ENCODE measurements at places on chromosomes 1 and 21.

DNA sequence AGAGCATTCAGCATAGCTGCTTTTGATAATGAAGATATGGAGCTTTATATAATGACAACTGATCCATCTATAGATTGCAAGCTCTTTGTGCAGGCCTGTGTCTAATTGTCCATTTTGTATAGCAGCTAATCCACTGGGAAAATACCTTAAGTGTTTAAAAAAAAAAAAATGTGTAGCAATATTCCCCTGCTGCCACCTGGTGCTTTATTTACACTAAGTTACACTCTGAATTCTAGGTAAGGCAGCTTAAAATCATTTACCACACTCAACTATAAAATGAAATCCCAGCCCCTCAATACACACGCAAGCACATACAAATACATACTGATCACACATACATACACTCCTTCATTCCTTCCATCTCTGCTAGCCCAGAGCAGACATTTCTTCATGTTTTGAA lies 49.1 kb upstream of the BCL9 start:
- no peak for DNase-seq

GRCh38 chr1:99818063-99818699 lies 32.0 kb upstream of the AGL start:
- no peak for DNase-seq

GRCh38 chr1:231808990-231809389 lies 182.4 kb downstream of the DISC1 start:
- DNase-seq = peak; percentile 65

DNA sequence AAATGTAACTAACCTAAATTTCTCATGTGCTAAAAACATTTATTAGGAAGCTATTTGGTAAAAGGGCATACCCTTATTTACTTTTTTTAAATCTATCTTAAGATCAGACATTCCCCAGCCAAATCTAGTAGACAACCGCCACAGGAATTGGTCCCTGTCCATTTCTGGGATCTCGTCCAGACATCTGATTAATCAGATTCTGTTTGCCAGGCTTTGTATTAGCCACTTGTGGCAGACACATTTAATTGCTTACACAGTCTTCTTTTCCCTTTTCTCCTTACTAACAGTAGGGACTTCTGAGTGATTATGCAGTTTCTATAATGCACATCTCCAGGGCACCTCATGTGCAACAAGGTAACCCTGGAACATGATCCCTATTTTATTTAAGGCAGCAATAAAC lies 449.0 kb upstream of the RGS18 start:
- no peak for DNase-seq

GRCh38 chr1:107362468-107363140 lies 221.8 kb downstream of the NTNG1 start:
- no peak for DNase-seq

DNA sequence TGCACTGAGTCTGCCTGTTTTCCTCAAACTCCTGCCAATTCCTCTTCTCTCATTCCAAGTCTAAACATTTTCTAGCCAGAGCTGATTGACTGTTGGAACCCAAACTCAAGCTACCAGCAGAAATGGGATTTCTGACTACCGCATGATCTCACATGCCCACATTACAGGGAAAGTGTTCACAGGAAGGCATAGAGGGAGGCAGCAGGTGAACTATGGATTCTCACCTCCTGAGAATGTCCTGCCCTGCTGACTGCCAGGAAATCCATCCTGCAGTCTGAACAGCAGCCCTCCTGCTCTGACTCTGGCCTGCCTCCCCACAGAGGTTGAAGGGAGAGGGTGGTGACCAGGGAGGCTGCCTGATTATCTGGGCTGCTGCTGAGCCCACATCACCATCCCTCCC lies 22.5 kb downstream of the IQGAP3 start:
- DNase-seq = no peak

DNA sequence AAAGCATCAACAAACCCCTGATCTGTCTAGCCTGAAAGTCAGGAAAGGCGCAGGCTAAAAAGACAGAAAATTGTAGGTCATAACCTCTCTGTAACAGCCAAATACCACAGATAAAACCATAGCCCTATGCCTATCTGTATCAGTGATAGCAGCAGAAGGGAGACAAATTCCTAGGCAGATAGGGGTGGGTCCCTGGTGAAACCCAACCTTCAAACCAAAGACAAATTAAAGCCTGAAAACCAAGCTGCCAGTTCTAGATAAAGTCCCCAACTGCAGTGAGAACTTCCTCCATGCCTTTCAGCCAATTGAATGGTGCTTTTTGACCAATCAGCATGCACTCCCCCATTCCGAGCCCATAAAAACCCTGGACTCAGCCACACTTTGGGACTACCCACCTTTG lies 115.3 kb downstream of the NTPCR start:
- no peak for DNase-seq

DNA sequence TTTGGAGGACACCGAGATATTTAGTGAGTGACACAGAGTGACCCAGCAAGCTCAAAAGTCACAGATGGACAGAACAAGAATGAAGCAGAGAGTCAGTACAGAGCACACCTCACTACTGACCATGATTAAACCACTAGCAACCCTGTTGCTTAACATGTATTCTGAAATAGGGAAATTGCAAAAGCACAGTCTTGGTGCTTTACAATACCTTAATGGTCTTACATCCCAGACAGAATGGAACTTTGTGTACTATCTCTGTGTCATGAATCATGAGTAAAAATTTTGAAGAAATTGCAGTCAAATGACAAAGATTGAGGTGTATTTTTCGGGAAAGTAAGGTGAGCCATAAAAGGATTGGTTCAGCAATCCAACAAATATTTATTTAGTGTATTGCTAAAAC lies 2.7 kb upstream of the SAMSN1 start:
- no peak for DNase-seq

GRCh38 chr1:70061231-70061630 lies 144.1 kb downstream of the LRRC40 start:
- DNase-seq = no peak

DNA sequence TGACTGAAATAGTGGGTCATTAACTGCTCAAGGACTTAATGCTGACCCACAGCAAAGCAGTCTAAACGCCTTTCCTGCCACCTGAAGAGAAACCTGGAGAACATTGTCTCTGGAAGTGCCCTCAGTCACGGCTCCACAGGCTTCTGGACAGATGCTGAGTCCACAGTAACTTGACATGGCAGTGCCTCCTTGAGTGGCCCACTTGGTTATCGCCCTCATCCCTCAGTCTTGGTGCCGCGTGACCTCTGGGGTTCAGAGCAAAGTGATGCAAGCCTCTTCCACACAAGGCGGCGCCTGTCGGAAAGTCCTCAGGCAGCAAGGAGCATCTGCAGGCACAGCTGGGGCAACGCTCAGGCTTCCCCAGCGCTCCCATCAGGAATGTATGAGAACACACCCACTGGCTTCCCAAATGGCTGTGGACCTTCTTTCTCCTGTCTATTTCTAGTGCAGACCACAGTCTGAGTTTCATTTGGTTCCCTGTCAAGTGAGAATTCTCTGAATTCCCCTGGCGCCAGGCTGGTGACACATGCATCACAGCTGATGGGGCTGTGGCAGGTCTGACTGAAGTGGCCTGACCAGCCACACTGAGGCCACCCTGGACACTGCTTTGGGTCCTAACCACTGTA lies 13.0 kb upstream of the ANGPTL7 start:
- no peak for DNase-seq

DNA sequence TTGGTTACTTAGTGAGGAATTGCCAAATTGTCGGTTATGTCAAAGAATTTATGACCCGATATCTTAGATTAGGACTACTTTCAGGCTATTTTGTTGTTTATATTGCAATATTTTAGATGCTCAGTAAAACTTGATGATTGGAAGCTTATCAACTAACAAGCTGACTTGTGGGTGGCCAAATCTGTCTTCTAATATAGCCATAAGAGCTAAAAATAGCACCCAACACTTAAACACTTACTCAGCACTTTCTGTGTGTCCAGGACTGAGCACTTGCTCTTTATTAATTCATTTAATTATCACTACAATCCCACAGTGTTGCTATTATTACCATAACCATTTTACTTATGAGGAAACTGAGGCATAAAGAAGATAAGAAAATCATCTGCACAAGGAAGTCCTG lies 50.4 kb downstream of the RWDD3 start:
- no peak for DNase-seq

DNA sequence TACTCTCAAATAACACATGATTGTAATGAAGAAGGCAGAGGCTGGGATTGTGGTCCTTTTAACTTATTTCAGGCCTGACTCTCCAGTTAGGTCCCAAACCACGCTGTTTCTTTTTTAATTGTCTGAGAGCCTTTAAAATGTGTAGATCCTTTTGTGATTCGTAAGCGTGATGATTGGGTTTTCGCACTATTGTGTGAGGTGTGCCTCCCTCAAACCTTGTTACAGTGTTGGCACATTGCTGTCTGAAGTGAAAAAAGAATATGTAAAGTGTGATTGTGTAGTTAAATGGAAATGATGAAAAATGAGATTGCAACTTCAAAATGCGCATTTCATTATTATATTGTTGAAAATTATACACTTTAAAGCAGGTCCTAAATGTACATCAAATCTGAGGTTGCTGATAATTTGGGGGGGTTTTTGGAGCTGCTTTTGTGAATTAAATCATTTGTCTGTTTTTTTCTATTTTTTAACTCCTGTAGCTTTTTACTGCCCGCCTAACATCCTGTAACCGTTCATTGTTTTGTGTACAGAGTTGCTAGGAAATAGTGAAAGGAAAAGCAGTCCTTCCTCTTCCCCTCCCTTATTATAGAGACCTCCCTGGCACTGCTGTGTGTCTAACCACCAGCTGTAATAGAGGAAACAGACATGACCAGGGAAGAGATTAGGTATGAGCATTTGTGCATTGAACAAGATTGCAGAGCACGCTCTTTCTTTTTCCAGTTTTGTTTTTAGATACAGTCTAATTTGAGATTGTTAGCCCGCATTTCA lies 43.3 kb downstream of the IARS2 start:
- DNase-seq = no peak

DNA sequence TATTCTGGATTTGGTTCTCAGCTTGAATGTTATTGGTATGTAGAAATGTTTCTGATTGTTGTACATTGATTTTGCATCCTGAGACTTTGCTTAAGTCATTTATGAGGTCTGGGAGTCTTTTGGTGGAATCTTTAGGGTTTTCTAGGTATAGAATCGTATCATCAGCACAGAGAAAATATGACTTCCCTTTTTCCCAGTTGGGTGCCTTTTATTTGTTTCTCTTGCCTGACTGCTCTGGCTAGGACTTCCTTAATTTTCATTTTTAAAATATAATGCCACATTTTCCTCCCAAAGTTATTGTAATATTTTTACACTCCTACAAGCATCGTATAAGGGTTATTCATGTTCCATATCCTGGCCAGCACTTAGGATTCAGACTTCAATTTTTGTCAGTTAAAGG lies 111.1 kb downstream of the FNBP1L start:
- DNase-seq = no peak

- no peak for DNase-seq
These were observed 1.4 kb downstream of the KTI12 start for GRCh38 chr1:52032124-52032784.

DNA sequence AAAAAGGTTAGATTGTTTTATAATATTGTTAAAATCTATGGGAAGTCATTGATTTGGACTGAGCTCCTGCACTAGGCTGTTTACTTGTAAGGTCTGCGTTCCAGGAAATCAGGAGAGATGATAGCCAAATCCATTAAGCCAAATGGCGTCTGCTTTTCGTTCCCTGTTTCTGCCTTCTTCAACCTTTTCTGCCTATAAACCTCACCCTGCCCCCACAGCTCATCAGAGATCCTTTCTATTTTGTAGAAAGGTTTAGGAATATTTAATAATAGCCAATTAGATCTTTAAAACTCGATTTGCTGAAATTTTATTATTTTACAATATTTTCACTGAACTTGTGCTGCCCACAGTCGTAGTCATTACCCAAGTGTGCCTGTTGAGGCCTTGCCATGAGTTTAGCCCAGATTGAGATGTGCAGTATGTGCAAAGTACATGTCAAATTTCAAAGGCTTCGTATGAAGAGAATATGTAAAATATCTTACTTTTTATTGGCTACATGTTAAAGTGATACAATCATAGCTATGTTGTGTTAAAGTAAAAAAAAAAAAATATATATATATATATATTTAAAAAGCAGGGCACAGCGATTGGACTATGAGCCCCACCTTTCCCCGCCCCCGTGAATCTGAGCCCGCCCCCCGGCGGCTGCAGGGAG lies 444 bp upstream of the IARS2 start:
- DNase-seq = no peak

DNA sequence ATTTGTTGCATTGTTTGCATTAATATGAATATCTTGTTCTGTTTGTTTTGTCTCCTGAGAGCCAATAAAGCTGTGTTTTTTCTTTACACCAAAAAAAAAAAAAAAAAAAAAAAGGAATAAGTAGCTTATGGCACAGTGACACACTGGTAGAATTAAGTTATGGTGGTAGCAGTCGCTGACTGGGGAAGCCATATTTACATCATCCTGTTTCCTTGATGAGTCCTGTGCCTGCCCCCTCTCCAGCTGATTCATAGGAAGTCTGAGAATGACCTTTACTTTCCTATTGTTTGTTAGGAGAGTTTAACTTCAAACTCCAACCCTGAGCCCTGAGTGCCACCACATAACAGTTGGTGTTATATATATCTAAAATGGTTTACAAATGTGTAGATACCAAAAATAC lies 62.2 kb downstream of the OBSCN start:
- no peak for DNase-seq

DNA sequence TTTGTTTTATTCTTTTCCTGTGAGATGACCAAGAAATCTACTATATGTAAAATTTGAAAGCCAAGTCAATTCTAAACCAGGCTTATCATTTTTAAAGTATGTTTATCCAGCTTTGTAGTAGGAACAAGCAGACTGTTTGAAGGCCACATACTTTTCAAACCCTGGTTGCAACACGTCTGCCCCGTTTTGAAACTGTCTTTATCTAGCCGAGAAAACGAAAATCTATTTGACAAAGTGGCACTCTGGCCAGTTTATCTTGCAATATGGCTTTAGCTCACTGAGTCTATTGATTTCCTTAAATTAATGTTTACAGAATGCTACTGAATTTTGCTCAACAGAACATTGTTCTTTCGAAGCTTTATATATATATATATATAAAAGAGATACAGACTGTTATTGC lies 39.7 kb downstream of the PROX1 start:
- no peak for DNase-seq

- DNase-seq = no peak
These were observed 89.0 kb downstream of the SLC16A1 start for GRCh38 chr1:112866981-112867380.

GRCh38 chr1:90391126-90391525 lies 326.0 kb downstream of the BARHL2 start:
- DNase-seq = no peak

- DNase-seq = no peak
These were observed 2.4 kb upstream of the ELAPOR1 start for GRCh38 chr1:109111386-109112055.

DNA sequence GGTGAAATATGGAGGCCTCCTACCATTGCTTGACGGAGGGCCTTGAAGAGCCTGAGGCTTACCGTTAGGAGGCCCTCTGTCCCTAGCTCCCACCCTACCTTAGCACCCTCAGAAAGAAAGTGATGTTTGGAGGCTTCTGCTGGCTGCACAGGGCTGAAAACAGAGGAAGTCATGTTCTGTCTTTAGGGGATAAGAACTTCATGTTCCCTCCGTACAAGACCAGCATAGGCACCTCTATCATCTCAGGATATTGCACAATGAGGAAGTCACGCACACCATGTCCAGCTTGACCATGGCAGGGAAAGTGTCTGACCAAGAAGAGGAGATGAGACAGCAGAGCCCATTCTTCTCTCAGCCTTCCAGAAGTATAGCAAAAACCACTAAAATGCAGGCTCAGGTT lies 13.8 kb downstream of the ADORA3 start:
- DNase-seq = no peak

GRCh38 chr1:152050886-152051675 lies 14.3 kb upstream of the S100A11 start:
- DNase-seq = no peak

GRCh38 chr1:39980555-39981313 lies 25.8 kb downstream of the MFSD2A start:
- DNase-seq = no peak

Data from HTR-8/SVneo (cell line).